ENCODE measurements at places on chromosomes 6 and 20. TPM values are rescaled to one million over a fixed set of nuclear protein-coding genes. Genes with fewer than 3 reads are reported as not detected.
A peak's percentile ranks its signal among the peaks of the same experiment; 100 is the strongest.

Gene MCCD1
- not detected for total RNA-seq

Gene CBLN4
- not detected for total RNA-seq

GRCh38 chr20:35942243-35942642 is 12.1 kb downstream of the SCAND1 start:
- no peak for DNase-seq

- no peak for DNase-seq
These were observed 672.4 kb downstream of the HTR1B start for GRCh38 chr6:76790881-76791280.

DNA sequence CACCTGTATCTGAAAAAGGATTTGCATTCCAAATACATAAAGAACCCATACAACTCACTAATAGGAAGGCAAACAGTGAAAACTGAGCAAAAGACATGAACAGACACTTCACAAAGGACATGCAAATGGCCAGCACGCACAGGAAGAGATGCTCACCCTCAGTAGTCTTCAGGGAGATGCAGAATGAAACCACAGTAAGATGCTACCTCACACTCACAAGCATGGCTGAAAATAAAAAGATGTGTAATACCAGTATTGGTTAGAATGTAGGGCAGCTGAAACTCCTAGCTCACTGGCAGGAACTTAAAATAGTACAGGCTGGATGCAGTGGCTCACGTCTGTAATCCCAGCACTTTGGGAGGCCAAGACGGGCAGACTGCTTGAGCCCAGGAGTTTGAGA is 64.6 kb downstream of the SNX5 start:
- no peak for DNase-seq

DNA sequence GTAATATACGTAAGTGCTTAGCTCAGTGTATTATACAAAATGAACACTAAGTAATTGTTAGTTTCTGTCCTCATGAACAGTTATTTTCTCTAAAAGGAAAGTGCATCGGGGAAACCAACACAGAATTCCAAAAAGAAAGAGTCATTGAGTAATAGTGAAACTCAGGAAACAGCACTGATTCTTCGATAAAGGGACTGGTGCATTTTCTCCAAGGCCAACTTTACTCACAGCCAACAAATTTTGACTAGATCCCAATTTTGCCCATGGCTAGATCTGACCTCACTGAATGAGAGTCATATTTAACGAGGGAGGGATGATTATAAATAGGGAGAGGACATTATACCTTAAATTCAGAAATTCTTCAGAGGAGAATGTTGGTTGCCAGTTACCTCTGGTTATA is 390.9 kb upstream of the NRSN1 start:
- DNase-seq, result no peak

- no peak for DNase-seq
These were observed 31.5 kb upstream of the ADTRP start for GRCh38 chr6:11810039-11810541.

GRCh38 chr6:144469144-144469575 is 184.0 kb downstream of the UTRN start:
- DNase-seq, result no peak

- no peak for DNase-seq
These were observed 17.3 kb downstream of the TNFAIP3 start for GRCh38 chr6:137884149-137884909.

DNA sequence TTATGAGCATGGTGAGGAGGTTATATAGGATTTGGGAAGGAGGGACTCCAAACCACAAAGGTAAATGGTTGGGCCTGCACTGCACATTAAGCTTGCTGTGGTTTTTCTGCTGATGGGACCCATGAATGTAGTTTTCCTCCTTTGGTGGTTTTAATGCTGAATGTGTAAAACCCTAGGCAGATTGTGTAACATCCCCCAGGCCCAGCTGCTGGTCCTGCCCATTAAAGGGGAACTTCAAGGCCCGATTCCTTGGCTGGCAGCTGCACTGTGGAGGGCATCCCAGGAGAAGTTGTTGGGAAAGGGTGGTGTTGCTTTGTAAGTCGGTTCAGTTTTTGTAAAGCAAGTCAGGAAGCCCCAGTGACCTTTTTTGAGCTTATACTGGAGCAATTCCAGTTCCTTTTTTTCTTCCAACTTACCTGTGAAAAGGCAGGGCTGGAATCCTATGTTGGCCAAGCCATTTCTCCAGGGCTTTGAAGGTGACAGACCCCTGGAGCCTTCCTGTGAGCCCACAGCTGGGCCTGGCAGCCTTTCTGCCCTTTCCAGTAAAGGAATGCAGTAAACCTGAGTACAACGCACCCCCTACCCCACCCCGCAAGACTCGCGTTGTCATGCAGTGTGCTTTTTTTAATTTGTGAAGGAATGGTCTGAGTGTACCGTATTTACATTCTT is 43.1 kb upstream of the NAA20 start:
- no peak for DNase-seq

Gene MAPK13
- total RNA-seq, result 32.4 TPM

Gene CEP57L1
- total RNA-seq, result 8.4 TPM

Gene ESR1
- not detected for total RNA-seq

DNA sequence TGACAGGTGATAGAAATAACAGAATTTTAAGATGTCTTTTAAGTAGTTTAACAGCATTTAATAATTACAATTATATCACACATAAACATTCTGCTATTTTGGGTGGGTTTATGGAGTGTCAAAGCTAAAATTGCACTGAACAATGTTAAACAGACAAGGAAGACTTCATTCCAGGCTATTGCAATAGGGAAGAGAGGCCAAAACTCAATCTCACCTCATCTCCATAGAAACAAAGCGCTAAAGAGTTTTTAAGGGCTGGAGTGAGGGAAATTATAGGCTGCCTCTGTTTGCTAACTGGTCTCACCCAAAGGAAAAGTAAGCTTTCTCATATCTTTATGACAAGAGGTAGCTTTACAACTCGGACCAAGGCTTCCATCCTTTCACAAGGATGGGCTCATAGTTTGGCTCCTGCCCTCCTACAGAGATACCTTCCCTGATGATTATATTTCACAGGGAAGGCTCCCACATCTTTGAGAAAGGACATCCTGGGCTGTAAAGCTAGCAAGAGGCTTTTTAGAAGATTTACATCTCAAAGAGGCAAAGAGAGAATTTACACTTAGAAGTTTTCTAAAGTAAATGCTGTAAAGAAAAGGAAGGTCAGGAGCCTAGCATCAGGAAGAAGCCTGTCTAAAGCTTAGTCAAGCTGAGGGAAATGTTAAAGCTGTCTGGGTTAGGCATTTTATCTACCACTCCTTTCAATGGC is 350.2 kb upstream of the IMPG1 start:
- DNase-seq, result peak; percentile 49

Gene TUBE1
- 42.0 TPM for total RNA-seq

DNA sequence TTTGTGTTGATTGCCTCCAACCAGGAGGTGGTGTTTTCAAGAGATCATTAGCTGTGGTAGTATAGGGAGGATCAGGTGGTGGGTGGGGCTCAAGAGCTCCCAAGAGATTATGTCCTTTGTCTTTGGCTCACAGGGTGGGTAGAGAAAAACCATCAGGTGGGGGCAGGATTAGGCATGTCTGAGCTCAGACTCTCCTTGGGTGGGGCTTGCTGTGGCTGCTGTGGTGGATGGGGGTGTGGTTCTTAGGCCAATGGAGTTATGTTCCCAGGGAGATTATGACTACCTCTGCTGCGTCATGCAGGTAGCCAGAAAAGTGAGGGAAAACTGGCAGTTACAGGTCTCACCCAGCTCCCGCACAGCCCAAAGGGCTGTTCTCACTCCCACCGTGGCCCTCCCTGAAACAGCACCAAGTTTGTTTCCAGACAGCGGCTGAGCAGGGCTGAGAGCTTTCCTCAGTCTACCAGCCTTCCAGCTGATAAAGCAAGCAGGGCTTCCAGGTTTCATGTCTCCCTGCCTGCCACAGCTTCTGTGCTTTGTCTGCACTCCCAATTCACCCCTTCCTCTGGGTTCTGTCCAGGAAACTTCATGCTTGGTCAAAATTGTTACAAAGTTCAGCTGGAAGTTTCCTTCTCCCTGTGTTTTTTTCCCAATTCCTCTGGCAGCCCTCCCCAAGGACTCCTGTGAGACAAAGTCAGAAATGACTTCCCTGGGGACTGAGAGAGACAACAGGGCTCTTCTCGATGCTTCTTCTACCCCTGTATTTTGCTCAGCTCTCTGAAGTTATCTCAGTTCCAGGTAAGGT is 481.1 kb upstream of the MAN1A1 start:
- peak; percentile 79 for DNase-seq

- DNase-seq, result peak; percentile 27
These were observed 14.9 kb downstream of the NT5E start for GRCh38 chr6:85464722-85465150.

Gene EEF1A1
- total RNA-seq, result 8,118 TPM

- no peak for DNase-seq
These were observed 1.1 kb upstream of the TRAM2 start for GRCh38 chr6:52577778-52578463.

Gene GPLD1
- 5.2 TPM for total RNA-seq

DNA sequence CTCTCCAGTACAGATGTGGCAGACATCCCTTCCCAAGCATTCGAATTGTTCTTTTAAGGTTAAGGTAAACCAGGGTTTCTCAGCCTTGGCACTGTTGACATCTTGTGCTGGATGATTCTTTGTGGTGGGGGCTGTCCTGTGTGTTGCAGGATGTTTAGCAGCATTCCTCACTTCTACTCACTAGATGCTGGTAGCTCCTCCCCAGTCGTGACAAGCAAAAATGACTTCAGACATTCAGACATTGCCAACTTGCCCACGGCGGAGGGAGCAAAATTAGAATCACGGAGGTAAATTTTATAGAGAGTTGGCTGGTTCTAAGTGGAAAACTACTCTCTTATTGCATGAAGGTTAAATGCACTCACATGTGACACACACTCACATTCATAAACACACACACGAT is 188.7 kb downstream of the GMPR start:
- no peak for DNase-seq

DNA sequence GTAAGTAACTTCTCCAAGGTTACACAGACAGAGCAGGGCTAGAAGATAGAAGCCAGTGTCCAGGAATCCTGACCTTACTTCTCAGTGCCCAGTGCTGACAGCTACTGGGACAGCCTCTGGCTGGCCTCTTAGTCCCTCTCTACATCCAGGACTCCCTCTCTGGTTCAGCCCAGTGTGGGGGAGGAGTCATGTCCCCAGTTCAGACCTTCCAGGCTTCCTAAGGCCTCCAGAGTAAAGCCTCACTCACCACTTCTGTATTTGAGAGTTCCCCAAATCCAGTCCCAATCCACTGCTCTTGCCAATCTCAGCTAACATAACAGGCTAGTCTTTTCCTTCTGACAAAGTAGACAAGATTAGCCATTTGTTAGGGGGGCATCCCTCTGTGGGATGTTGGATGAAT is 36.9 kb upstream of the EPB41L1 start:
- no peak for DNase-seq

DNA sequence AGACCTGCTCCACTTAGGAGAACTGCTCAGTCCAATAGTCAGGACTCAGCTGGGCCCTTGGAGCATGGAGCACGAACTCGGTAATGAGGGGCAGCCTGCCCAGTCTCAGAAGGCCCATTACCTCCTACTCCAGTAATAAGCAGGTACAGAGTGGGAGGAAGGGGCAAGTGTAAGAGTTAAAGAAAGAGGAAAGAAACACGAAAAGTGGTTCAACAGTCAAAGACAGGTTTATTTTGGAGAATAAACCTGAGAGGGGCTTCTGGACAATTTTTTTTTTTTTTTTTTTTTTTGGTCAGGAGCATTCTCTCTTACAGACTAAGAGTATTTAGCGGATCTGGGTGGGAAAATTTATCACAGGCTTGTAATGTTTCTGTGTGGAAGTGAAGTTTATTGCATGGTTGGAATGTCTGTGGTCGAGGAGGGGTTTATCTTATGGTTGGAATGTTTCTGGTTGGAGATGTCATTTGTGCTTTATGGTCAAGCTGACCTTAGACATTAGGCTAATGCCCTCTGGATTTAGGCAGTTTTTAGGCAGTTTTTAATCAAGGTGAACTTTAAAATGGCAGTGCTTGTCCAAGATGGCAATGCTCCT is 340.1 kb downstream of the BCKDHB start:
- no peak for DNase-seq

GRCh38 chr20:37296371-37296770 is 6.9 kb downstream of the MANBAL start:
- DNase-seq, result no peak

- peak; percentile 59 for DNase-seq
These were observed 48.8 kb upstream of the ZNF217 start for GRCh38 chr20:53642196-53643030.

- no peak for DNase-seq
These were observed 96.8 kb downstream of the ARMC2 start for GRCh38 chr6:108944707-108945680.

- DNase-seq, result no peak
These were observed 7.7 kb downstream of the LRP11 start for GRCh38 chr6:149856256-149856994.

DNA sequence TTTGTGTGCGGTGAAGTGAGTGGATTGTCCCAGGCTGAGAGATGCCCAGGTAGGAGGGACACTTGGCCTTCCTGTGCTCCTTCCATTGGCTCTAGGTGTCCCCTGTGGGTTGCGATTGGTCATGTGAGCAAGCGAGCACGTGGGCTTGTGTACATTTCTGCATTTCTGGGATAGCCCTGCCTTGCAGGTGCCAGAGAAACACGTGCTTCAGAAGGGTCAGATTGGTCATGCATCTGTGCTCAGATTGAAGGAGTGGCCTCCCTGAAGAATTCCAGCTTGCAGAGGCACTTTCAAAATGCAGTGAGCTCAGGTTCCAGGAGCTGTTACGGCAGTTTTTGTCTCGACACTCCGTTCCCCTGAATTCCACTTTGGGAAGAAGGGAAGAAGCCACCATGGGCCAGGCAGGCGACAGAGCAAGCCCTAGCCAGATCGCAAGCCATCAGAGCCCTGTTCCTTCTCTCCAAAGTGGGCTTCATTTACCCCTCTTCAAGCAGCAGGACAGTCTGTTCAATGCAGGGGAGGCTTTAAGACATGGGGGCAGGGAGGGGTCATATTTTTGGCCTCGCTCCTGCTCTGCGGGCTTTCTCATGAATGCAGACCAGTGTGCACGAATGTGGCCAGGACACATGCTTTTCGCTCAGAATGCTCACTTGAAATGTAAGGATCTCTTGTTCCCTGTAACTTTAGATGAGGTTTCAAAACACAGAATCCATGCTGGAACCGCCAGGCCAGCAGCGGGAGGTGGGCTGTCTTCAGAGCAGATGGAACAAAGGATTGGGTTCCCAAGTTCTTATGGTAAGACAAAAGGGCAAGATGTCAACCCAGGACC is 78.6 kb upstream of the AKAP12 start:
- no peak for DNase-seq

DNA sequence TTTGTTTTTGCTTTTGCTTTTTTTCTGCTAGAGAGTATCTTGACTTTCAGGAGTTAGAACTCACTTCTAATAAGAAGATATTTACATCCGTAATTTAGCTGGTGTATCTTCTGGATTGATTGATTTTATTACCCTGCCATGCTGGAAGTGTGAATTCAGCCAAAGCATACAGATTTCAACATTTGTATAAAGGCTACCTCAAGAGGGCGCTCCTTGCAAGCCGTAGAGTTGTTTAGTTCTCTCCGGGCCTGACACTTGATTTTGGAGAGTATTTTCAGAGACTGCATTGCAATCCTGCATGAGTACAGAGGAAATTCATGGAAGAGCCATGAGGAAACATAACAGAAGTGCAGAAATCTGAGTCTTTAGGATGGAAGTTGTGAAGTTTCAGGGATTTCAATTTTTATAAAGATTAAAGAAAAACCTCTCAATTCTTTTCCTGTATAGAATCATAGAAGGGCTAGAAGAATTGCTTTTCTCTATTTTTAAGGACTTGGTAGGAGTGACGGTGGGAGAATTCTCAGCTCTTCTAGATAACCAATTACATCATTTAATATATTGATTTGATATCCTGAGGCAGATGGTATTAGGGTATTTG is 66.7 kb upstream of the TIAM2 start:
- peak; percentile 85 for DNase-seq

Data from endodermal cell (in vitro differentiated cells).